Fibroblast of pulmonary artery (primary cell): ENCODE measurements at places on chromosomes 12 and 14.
A peak's percentile ranks its signal among the peaks of the same experiment; 100 is the strongest.

GRCh38 chr12:19261773-19262172, 132.2 kb downstream of the PLEKHA5 start:
- no peak for DNase-seq

DNA sequence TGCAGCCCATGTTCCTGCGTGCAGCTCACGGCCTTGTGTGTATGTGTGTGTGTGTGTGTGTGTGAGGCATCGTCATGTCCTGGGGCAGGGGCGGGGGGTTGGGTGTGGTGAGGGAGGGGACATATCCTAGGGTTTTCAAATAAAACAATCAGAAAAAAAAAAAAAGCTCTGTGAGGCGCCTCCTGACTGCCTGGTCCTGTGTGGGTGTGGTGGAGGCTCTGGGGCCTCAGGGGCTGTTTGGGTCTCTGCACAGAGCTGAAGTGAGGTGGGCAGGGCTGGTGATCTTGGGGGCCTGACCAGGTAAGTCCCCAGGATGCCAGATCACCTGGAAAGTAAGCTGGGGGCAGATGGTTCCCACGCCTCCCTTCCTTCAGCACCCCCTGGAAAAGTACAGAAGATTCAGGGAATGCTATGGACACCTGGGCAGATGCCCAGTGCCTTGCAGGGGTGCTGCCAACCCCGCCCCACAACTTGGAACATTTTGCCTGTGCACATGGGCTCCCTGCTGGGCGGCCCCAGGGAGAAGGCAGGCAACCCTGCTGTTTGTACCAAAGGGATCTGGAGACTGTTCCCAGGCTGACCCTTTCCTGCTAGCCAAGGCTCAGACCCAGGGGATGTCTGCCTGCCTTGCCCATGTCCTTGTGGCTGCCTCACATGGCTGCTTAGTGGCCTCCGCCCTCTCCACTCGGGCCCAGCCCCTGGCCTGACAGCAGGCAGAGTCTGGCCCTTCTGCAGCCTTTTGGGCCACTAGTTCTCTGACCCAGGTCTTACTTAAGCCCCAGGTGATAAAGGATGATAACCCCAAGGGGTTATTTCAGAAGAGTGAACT, 28.8 kb downstream of the CLSTN3 start:
- DNase-seq = no peak

DNA sequence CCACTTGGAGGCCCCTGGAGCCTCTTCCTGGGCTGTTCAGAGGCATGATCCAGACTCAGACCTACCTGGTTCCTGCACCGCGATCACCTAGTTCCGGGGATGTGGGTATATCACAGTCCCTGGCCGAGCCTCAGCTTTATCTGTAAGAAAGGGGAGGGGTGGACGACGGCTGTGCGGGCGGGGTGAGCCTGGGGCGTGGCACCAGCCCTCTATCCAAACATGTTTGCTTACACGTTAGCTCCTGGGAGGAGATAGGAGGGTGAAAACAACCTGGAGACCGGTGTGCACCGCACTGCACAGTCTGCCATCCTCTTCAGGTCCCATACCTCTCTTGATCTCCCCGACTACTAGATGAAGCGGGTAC, 1.2 kb downstream of the ANKRD9 start:
- DNase-seq = no peak

DNA sequence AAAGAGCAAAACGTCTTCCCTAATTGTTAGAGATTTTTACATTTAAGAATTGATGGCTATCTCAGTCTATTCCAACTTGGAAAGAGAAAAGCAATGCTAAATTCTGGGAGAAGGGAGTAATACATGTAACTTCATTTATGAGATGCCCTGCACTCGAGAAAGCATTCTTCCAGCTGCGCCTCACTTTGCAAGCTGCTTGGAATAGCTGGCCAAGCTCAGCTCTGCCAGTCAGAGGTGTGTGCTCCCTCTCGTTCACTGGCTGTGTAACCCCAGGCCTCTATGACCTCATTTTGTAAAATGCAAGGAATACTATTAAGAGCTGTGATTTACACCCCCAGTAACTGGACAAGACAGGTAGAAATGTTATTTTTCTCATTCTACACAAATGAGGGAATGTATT, 79.1 kb downstream of the OTX2 start:
- no peak for DNase-seq

DNA sequence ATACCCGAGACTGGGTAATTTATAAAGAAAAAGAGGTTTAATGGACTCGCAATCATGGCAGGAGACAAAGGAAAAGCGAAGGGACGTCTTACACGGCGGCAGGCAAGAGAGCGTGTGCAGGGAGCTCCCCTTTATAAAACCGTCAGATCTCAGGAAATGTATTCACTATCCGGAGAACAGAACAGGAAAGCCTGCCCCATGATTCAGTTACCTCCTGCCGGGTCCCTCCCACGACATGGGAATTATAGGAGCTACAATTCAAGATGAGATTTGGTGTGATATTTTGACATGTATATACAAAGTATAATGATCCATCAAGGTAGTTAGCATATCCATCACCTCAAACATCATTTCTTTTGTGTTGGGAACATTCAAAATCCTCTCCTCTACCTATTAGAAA, 2.3 kb upstream of the CDCA4 start:
- DNase-seq = peak; percentile 45

- no peak for DNase-seq
Observed at GRCh38 chr12:75951399-75952278, 79.9 kb downstream of the PHLDA1 start.

DNA sequence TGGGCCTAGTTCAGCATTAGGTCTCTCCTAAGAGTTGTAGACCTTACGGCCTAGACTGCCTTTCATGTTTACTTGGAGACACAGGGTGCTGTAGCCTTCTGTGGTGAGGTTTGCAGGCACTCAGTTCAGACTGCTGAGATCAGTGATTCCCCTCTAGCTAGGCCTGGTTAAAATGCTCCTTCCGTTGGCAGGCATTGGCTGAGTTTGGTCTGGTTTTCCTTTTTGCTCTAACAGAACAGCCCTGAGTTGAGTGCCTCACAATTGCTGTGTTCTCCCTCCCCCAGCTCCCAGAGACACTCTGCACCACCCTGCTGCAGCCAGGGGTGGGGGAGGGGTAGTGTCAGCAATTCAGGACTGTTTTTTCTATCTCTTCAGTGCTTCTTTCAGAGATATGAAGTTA, 178.9 kb upstream of the DYRK2 start:
- DNase-seq = no peak

DNA sequence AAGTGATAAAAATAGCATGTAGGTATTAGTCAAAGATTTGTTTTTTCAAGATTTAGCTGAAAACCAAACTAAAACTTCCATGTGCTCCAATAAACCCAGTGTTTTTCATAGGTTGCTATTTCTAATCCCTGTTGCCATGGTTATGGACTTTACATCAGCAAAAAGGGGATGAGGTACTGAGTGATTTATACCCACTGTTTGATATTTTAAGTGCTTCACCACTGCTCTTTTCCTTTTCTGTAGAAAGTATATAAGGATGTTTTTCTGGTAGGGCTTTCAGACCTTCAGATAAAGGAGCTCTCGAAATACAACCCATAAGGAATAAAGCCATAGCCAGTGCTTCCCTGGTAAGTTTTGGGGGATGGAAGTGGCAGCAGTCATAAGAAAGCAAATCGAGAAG, at the start of gene OTOGL:
TSS of gene OTOGL (plus strand) at position 279 of the 400 bp plus-strand sequence. CDS start 109,895 bp downstream, outside the sequence.
- DNase-seq = no peak

- DNase-seq = no peak
Observed at GRCh38 chr14:85063747-85064146, 466.2 kb upstream of the FLRT2 start.

- DNase-seq = no peak
Observed at GRCh38 chr12:45938566-45938965, 51.8 kb downstream of the SCAF11 start.

DNA sequence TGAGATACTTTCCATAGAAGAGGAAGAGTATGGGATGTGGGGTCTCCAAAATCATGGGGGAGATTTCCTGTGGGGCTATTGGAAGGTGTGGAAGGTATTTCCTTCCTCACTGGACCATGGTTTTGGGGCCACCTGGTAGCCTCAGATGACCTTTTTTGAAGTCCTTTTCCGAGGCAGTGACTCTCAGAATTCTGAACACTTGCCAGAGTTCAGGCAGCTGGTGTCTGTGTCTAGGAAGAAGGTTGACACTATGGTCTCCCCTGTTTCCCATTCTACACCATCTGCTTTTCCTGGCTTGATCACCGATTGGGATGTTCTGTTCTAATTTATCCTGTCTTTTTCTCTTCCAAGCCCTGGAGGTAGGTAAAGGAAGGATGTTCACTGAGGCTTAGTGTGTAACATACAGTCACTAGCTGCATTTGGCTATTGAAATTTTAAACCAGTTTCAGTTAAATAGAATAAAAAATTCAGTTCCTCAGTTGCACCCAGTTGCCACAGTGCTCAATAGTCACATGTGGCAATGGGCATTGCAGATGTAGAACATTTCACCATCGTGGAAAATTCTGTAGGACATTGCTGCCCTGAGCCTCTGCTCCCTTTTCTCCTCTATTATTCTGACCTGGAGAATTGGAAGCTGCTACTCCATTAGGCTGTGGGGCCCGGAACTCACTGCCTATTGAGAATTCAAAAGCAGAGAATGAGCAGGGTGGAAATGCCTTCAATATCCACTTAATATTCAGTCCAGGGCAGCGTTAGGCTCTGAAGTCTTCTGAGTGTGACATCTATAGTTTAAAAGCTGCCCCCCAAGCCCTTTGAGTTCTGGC, 11.0 kb upstream of the PLEKHG3 start:
- no peak for DNase-seq

DNA sequence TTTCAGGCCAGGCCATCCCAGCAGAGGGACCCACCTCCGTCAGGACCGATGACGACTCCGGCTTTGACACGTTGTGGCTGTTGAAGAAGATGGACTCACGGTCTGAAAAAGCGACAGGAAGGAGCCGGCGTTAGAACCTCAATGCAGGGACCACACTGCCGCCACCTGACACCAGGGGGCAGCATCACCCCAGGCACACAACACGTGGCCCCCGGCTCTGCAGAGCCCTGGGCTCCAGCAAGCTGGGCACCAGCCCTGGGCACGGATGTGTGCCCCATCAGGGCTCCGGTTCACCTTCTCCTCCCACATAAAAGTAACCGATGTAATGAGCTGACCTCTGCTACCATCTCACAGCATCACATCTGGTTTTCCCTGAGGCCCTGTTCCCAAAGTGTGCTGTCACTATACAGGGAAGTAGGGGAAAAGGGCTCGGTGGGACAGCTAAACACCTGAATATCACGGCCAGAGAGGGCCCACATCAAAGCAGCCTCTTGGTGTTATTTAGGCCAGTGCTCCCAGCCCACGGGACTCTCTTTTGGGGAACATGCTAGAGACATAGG, 29.0 kb downstream of the CHGA start:
- DNase-seq = peak; percentile 71

GRCh38 chr14:91942946-91943345, 4.5 kb downstream of the FBLN5 start:
- no peak for DNase-seq

GRCh38 chr12:51530208-51530607, 60.8 kb upstream of the SCN8A start:
- no peak for DNase-seq

DNA sequence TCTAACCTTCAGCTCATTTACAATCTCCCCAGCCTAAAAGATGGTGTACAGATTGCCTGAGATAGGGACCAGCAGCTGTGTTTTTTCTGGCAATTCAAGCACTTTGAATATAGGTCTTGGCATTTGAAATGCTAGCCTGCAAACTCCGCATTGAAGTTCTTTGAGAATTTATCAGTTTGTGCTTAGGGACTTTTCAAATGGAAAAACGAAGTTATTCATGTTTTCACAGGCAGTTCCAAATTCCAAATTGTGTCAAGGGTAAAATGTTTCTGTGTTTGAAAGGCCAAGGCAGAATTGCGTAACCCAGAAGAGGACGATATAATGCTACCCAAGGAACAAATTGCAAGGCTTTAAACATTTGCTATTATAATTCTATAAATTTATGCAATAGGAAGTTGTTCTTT, 168.9 kb upstream of the RASSF8 start:
- peak; percentile 84 for DNase-seq

DNA sequence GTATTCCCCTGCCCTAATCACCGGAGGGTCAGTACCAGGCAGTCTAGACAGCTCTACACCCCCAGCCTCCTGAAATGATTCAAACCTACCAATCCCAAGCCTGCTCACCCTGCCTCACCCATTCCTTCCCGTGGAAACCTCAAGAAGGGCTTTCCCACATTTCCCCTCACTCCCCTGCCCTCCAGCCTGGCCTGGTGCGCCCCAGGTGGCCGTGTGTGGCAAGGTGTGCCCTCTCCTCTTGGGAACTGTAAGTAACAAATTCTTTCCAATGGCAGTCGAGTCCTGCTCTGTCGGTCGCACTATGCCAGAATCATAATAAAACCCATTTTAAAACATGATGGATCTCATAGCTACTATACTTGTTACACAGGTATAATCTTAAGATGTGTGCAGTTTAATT, 13.9 kb upstream of the DEGS2 start:
- no peak for DNase-seq

DNA sequence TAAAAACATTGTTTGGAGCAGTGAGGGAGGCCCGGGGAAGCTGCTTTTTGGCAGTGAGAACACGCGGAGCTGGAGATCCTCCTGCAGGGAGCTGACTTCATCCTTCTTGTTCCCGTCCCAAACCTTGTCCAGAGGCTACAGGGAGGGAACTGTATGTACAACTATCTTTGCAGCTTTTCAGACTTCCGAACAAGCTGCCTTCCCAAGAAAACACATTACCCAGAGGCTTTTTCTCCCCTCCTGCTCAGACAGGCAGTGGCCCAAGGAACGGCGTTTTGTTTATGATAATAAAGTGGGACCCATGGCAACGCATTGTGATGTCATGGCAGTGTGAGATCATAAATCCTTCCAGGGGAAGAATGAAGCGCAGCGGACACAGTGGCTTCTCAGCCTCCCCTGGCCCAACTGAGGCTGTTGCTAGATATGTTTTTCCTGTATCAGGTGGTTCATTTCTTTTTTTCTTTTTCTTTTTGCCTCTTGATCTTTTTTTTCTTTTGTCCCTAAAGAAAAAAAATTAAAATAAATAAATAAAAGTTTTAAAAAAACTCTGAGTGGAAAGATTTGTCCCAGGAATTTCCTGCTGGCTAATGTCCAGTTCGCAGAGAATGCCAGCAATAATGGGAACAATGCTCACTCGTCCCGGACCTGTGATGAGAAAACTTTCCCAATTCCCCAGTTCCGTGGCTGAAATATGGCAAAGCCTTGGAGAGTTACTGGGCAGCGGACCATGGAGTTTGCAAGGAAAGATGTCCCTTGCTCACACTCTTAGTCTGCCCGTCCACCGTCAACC, 103.4 kb upstream of the MAP1LC3B2 start:
- DNase-seq = peak; percentile 99

DNA sequence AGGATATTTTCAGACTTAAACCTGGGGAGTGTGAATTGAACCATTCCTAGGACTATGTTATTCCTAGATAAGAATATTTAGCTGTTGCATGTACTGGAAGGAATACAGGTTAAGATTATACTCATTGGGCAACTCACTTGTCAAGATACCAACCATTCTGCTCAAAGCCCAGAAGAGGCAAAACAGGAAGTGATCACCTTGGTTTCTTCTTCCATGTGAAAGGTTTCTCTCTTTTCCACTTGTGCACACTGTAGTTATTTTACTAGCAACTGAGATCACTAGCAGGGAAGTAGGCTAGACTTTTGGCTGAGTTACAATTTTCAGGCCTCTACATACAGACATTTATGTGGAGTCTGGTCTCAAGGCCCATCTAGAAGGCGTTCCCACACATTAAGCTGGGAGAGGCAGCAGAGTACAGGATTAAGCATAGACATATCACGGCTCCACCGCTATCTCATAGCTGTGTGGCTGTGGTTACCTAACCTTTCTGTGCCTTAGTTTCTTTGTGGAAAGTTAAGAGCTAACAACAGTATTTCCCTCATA, 83.9 kb upstream of the FERMT2 start:
- no peak for DNase-seq
